Right hindlimb (tissue), 1 donor: ENCODE measurements at places on chromosomes 16 and 17.

DNA sequence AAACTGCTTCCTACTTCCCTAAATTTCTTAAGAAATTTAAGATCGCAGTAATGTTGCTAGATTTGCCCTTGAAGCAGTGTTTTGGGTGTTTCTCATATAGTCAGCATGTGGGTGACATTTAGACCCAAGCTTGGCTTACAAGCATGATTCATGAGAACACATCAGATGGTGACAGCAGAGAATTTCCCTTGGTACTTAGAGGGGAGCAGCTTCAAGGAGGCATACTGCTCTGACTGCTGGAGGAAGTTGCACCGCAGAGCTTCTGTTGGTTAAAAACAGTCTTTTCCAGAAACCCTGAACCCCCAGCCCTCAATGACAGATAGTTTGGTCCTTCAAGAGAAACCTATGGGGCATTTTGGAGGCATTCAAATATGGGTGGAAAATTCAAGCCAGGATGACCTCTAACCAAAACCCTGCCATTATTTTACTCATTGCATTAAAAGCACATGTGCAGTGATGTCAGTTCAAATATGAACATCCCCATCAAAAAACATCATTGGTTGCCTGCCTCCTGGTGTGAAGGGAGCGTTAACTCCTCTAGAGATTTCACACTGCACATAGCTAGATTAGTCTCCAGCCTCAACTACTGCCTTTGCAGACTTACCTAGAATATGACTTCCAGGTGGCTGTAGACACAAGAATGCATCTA lies 201.5 kb upstream of the CACNG5 start:
- DNase-seq = no peak

- no peak for DNase-seq
Measured at GRCh38 chr17:56320443-56320842, 167.2 kb downstream of the ANKFN1 start.

DNA sequence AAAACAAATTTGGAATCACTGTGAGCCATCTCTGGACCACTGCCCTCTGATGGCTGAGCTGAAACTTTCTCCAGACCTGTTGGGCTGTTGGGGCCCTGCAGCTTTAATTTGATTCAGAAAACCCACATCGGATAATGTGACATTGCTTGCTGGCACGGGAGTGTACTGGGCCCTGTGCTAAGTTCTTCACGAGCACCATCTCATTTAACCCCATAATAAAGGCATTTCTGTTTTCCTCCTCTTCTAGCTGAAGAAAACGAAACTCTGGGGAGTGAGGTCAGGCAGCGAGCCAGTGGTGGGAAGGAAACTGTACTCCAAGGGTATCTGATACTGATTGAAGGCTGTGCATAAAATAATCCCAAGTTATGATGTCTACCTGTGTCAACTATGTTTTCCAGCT lies 34.5 kb upstream of the TNRC6A start:
- peak; percentile 39 for DNase-seq

GRCh38 chr16:65524997-65525396 lies 403.1 kb upstream of the CDH11 start:
- peak; percentile 80 for DNase-seq

DNA sequence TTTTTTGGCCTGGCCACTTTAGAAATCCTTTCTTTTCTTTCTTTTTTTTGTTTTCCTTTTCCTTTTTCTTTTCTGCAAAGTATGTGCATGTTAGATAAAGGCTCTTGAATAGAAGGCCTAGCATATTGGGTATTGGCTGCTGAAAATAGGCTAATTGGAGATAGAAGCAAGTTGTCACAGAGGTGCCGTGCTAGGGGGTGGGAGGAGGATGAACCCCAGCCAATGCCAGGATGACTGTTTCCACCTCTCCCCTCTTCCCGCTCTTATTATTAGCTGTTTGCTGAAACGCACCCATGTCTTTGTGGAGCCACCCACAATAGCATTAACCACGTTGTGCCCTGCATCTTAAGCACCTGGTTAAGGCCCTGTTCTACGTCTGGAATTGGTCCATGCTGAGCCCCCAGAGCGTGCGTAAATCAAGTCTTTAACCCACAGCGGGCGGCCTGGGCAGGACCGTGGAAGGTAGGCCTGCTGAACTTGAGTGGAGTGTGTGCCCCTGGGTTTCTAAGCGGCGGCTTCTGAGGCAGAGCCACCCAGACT lies 123.6 kb downstream of the MSI2 start:
- no peak for DNase-seq

GRCh38 chr16:25065899-25066298 lies 45.6 kb upstream of the LCMT1 start:
- no peak for DNase-seq

DNA sequence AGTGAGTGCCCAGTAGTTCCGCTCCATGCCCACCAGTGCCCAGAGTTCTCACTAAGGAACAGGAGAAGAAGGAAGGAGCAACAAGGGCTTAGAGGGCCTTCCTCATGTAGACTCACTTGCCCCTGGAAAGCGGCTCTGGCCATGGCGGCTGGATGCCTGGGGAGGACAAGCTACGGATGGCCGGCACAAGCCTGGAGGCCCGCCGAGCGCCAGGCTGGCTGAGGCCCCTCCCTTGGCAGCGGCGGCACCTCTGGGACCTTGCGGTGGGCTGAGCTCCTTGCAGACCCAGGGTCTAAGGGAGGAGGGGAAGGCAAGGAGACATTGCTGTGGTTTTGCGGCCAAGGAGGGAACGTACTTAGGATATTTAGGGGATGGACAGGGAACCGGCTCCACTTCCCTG lies 160.1 kb downstream of the SALL1 start:
- DNase-seq = no peak

- peak; percentile 94 for DNase-seq
Measured at GRCh38 chr17:8376271-8377067, at the start of gene KRABD2. KRABD2 (minus strand) TSS chr17:8376704.

DNA sequence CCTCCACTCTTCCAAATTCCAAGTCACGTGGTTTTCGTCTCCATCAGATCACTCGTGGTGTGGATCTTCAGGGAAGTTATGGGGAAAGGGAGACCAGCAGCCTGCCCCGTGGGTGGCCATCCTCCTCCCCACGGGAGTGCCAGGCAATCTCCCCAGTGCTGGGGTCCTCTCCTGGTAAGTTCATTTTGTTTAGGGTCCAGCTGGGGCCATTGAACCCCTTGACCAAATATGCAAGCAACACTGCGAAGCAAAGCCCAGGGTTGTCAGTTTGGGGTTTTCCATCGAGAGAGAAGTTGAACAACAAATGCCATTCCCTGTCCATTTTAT lies 4.1 kb upstream of the LCMT1 start:
- no peak for DNase-seq

- DNase-seq = no peak
Measured at GRCh38 chr16:56569971-56570370, 5.1 kb downstream of the MT4 start.

- DNase-seq = no peak
Measured at GRCh38 chr17:51014129-51014528, 106.5 kb downstream of the SPAG9 start.

DNA sequence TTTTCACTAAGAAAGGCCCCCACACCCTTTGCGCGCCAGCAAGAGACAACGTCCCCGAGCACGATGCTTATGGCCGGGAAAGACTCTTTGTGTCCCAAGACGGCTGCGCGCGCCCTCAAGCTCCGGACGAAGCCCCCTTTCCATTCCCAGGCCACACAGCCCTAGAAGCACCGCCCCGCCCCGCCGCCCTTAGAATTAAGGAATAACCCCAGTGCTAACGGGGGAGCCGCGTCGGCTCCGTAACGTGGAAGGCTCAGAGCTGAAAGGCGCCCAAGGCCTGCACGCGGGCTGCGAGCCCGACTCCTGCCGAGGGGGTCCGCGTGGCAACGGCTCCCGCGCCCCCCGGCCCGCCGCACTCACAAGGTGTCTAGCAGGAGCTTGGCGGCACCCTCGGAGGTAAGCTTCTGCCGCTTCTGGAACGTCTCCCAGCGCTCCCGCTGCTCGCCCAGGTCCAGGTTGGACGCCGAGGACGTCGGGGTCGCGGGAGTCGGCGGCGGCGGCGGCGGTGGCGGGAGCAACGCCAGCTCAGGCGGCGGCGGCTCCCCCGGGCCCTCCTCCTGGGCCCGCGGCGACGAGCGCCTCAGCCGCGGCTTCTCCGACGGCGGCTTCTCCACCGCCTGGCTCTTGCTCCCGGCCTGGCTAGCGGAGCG lies 477 bp downstream of the CENPV start:
- DNase-seq = peak; percentile 57

DNA sequence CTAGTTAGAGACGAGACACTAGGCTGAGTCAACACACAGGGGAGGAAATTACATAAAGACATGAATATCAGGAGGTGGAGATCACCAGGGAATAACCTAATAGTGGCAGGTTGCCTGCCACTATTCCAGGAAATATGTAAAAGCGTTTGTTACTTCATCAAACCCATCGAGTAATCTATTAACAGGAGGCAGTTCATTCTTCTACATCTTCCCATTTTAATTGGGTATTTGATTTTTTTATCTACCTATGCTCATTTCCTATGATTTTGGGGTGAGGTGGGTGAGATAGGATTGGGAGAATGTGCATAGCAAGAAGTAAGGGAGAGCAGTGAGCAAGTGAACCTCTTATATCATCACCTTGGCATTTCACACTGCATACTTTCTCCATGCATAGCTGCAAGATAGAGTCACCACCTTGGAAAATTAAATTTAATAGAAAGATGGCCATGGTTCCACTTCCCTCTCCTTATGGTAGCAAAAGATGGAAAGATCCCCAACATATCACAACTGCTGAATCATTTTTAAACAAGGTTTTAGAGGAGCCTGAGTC lies 312.2 kb downstream of the TMEM114 start:
- DNase-seq = no peak

GRCh38 chr16:55699616-55700015 lies 43.8 kb downstream of the SLC6A2 start:
- no peak for DNase-seq

GRCh38 chr17:76870377-76870714 lies 2.1 kb downstream of the MGAT5B start:
- DNase-seq = no peak

DNA sequence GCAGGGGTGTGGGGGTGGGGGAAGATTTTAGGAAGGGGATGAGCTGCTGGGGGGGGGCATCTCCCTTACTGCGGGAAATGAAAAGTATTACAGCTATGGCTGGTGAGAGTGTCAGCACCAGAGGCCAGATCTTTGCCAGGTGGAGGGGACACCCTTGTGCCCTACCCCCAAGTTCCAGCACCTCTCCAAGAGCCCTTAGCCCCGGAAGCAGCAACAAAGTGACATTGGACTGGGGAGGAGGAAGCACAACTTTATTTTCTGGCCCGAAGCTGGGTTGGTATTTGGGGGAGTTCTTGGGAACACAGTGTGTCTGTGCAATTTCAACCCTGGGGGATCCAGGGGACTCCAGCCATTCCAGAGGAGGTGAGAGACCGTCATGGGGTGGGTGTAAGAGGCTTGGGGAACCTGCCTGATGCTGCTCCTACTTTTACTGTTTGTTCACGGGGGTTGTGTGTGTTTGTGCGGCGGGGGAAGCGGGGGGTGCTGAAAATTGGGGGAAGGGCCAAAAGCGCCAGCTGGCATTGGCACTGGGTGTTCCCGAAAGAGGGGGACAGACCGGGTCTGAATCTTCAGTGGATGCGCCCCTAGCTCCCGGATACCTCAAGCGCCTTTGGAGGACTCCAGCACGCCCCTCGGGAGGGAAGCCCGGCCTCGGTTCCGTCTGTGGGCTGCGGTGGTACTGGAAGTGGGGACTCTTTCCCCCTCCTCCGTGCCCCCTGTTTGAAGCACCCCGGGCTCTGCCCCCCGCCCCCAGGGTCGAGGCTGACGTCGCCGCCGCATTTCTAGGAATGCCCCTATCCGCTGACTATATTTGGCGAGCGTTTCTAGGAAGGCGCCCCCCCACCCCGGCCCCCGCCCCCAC lies 230.3 kb downstream of the MRTFB start:
- DNase-seq = peak; percentile 62

DNA sequence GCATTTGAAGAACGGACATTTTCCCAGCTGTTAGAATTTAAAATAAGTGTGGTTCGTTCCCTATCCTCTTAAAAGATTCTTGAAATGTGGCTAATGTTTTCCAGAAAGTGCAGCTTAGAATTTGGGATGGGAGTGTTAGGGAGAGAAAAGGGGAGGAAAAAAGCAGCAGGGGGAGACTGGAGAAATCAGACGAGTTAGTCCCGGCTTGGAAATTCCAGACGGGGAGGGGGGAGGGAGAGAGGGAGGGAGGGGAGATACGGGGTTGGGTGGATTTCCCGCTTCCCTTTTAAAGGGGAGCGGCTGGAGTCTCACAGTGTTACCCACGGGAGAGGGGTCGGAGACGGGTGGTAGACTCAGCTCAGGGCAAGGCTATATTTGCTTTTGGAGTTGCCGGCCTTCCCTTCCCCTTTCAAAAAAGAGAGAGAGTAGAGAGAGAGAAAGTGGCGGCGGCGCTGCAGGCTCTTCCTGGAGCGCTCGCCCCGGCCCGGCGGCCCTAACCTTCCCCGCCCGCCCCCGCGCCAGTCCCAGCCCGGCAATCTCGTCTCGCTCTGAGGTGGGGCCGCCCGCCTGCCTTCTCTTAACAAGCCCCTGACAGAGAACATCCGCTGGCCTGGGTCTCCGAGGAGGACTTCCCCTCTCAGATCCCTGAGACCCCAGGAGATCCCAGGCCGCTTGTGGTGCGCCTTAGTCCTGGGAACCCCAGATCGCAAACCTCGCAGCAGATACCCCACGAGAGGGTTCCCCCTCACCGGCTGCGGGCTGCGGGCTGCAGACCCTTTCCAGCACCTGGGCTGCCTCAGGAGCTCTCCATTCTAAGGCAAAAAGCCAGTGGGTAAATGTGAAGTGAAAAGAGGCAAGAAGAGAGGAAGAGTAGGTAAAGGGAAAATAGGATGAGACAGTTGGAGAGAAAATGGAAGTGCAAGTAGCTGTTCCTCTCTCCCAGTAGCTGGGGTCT lies 6.6 kb downstream of the IGF2BP1 start:
- peak; percentile 69 for DNase-seq

DNA sequence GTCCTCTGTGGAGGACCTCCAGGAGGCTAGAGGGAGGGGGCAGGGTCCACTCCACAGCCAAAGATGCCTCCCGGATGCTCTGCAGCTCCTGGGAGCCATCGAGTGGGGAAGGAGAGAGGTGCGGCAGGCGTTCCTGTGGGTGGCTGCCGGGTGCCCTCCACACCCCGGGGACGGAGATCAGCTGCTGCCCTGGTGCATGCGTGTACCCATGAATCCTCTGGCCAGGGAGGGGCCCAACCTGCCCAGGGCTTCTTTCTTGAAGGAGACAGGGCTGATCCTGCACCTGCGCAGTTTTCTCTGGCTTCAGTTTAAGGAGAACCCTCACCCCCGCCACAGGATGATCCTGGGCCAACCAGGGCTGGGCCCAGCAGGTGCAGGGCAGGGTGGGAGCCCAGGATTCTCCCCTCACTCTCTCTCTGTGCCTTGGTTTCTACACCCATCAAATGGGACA lies 33.5 kb upstream of the DOC2B start:
- DNase-seq = no peak

GRCh38 chr17:65560628-65561451 lies 608 bp downstream of the AXIN2 start:
- peak; percentile 93 for DNase-seq

GRCh38 chr17:79956853-79957252 lies 78.8 kb downstream of the TBC1D16 start:
- DNase-seq = no peak

DNA sequence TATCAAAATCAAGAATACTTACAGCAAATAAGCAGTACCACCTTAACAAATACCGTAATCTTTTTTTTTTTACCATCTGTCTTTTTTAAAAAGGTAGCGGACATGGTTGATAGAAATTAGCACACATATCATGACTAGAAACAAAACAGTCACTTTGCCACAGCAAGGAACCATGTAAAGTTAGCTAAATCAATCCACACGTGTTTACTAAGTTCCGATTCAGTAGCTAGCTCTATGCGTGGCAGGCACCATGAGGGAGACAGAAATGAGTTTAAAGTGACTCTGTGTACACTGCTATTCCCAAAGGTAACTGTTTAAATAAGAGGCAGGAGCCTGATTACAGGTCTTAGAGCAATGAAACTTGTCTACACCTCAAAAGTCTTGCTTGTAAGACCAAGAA lies 108.6 kb downstream of the XYLT1 start:
- DNase-seq = no peak

- DNase-seq = peak; percentile 71
Measured at GRCh38 chr17:62675260-62675659, 47.8 kb downstream of the MRC2 start.
